ENCODE measurements at places on chromosomes 16 and 17.

DNA sequence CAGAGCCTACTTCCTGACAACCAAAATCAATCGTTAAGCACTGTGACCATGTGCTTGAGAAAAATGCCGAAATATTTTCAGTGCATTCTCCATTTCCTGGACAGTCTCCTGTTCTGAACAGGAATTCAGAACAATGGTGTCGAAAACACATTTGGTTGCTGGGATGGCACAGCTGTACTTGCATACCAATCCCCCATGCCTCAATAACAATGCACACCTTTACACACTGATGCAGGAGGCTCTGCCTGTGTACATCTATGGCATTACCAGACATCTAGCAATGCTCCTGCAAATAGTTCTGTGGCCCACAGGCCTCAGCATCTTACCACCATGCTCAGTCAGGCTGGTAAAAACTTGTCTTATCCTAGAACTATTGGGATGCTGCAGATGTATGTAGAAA is 6.2 kb downstream of the CHTF8 start:
- no peak for DNase-seq

DNA sequence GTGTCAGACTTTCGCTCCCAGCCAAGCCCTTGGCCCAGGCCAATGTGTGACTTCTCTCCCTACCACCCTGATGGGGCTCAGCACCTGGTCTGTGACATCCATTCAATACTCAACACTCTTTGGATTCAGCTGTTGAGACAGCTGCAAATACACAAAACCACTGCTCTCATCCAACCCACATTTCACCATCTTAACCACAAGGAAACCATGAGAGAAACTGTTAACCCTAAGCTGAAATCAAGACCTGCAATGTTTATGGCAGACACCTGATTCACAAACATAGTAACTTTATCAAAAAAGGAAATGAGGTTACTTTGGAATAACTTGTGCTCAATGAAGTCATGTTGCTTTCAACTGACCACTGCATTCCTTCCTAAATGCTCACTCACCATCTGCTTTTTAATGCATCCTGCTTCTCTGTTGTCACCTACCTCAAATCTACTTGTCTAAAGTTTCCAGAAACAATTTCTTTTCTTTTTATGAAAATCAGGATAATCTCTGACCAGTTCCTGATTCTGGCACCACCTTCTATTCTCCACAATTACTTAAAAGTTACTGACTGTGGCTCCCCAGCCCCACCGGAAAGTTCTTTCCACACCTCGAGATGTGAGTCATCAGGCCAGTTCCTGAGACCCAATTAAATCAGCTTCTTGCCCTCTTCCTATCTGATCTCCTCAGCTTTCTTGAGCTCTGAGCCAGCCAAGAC is 88.2 kb downstream of the NOG start:
- no peak for DNase-seq

- no peak for DNase-seq
Observed at GRCh38 chr17:2694381-2695242, 17.0 kb downstream of the CLUH start.

DNA sequence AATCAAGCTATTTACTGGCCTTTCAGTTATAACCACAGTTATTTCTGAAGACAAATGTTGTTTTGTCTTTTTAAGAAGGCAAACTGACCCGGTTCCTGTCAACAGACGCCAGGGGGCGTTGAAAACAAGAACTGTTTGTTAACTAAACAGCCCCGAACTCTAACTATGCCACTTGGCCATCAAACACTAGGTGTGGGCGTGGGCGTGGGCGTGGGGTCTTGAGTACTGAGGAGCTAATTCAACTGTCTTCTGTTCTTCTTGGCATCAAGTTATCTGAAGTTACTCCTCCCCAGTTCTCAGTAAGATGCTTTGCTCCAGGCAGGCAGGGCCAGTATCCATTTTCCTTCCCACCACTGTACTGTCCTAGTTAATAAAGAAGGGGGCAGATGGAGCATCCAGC is 63.3 kb upstream of the MTMR4 start:
- DNase-seq = peak; percentile 19

- DNase-seq = no peak
Observed at GRCh38 chr17:45929344-45929743, 35.0 kb downstream of the MAPT start.

DNA sequence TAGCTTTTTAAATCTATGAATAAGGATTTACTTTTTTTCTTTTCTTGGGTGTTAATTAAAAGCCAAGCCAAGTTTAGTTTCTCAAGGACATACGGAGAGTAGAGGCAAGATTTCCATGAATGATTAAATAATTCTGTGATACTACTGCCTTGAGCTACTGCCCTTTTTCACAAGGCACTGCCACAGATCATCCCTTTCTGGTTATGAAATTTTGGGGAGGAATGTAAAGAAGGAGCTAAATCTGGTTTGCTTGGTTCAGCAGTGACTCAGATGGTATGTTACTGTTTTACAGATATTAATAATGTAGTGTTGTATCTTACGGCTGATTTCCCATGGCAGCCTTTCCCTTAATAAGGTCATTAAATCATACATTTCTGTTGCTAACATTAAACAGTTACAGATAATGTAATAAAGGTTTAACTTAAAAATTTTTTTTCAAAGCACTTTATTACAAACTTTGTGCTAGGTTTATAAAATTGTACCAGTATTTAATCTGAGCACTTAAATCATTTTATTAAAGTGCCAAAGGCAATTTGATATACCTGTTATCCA is 2.6 kb downstream of the WSB1 start:
- no peak for DNase-seq

GRCh38 chr16:63612462-63613227 is 1509.2 kb downstream of the CDH11 start:
- DNase-seq = no peak

- DNase-seq = no peak
Observed at GRCh38 chr17:13973960-13974651, 95.2 kb upstream of the COX10 start.

DNA sequence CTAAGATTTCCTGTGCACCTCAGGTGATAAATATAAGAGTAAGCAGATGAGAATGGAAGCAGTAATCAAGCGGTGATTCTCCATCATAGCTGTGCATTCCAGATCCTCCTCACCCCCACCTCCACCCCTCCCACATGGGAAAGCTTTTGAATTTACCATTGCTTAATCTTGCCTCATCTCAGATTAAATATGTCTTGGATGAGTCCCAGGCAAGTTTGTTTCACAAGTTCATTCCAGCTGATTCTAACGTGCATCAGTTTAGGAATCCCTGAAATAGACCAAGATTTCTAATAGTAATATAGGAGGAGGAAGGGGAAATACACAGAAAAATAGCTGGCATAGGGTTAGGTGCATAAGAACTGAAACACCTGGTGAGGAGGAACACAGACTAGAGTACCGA is 396.2 kb upstream of the KIF2B start:
- DNase-seq = no peak

DNA sequence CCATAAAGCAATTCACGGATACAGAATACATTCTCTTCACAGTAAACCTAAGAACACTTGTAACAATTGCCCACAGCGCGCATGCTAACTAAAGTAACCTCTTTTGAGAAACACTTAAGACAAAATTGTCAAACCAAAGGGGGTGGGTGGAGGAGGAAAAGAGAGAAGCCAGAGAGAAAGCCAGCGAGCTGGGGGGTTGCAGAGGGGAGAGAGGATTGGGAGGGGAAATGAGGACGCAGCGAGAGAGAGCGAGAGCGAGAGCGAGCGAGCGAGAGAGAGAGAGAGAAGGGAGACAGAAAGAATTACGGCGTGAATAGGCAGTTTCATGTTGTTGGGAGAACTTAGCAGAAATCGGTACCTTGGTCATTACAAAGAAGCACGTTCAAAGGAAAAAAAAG is 1.6 kb upstream of the HOXB7 start:
- no peak for DNase-seq

GRCh38 chr17:673200-673681 is 41.4 kb downstream of the VPS53 start:
- DNase-seq = no peak

- DNase-seq = no peak
Observed at GRCh38 chr17:68246271-68247028, 1.4 kb upstream of the AMZ2 start.

DNA sequence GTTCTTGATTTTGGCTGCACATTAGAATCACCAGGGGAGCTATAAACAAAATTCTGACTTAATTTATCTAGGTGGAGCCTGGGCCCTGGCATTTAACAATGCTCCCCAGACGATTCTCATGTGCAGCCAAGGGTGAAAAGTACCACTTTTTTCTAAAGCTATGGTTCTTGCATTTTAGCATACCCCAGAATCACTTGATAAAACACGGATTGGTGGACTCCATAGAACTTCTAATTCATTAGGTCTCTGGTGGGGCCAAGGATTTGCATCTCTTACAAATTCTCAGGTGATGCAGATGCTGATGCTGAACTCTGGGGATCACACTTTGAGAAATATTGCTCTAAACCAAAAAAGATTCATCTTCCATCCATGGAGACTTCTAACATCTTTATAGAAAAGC is 74.5 kb downstream of the RPGRIP1L start:
- DNase-seq = no peak

- DNase-seq = no peak
Observed at GRCh38 chr17:48294020-48294805, 135.8 kb downstream of the SKAP1 start.

- no peak for DNase-seq
Observed at GRCh38 chr17:80890196-80890920, 101.3 kb upstream of the CHMP6 start.

GRCh38 chr17:42049834-42050392 is 488 bp downstream of the C17orf113 start:
- DNase-seq = no peak

Data from stimulated activated CD8-positive, alpha-beta memory T cell treated with anti-CD3 and anti-CD28 coated beads, Interleukin-15, amount 100 ng/mL, for 1 hour (primary cell).